Stimulated activated CD4-positive, alpha-beta T cell treated with anti-CD3 and anti-CD28 coated beads, Interleukin-4, amount 100 ng/mL, for 4 hours (primary cell): ENCODE measurements at places on chromosomes 11 and 22.

GRCh38 chr11:80849253-80849652 is 1408.4 kb upstream of the TENM4 start:
- no peak for DNase-seq

DNA sequence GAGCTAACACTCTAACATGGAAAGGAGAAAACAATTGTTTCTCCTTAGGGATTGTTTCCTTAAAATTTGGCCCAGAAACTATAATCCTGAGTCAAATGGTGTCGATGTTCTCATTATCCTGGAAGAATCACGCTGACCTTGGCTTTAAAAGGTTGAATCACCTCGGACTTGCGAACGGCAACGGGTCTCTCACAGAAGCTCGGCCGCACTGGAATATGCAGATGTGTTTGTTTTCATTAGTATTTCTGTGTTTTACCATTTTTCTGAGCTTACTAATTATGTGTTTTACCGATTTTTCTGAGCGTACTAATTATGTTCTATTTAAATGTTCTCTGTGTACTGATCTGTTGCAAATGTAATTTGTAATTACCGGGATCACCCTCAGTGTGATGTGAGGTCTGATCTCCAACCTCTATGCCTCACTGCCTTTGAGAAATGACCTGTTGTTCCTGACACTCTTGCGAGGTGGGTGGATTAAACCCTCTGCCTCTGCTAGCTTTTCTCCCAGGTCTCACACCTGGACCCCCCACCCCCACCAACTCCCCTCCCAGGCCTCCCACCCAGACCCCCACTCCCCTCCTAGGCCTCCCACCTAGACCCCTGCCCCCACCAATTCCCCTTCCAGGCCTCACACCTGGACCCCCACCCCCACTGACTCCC is 38.3 kb upstream of the BRSK2 start:
- DNase-seq = no peak

DNA sequence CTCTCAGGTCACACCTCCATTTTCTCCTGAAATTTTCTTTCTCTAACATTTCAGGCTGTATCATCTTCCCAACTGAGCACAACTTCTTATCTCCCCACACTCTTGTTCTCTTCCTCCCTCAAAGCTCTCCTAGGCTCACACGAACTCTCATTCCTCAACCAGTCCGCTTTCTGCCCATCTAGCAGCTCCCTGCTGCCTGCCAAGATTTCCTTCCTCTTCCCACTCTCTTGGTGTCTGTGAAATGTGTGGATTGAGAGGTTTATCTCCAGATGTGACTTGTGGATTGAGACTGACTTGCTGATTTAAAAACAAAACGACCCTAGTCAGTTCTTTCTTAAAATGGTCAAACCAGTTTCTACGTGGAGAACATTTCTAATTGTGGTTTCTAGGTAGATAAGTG is 106.3 kb downstream of the MTNR1B start:
- DNase-seq = no peak

DNA sequence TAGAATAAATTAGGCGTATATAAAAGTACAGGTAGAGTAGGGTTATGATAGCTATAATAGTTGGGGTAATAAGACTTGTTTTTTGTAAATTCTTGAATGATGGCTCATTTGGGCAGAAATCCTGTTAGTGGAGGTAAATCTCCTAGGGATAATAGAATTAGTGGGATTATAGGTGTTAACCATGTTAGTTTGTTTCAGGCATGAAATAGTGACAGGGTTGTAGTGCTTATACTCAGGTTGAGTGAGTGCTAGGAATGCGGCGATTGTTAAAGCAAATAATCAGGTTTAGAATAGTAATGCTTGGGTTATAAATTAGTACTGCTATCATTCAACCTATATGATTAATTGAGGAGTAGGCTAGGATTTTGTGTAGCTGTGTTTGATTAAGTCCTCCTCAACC is 297.1 kb downstream of the DYNC2H1 start:
- DNase-seq = no peak

DNA sequence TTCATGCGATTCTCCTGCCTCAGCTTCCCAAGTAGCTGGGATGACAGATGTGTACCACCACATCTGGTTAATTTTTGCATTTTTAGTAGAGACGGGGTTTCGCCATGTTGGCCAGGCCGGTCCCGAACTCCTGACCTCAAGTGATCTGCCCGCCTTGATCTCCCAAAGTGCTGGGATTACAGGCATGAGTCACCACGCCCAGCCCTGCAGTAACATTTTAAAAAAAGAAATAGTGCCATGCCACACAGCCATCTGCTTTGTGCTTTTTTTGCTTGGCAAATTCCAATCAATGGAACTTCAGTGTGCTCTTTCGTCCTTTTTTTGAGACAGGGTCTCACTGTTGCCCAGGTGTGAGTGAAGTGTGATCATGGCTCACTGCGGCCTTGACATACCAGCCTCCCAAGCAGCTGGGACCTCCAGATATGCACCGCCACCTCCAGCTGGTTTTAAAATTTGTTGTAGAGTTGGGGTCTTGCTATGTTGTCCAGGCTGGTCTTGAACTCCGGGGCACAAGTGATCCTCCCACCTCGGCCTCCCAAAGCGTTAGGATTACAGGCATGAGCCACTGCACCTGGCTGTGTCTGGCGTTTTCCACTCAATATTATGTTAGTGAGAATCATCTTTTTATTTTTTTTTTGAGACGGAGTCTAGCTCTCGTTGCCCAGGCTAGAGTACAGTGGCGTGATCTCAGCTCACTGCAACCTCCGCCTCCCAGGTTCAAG is 1.8 kb upstream of the CHADL start:
- DNase-seq = no peak

DNA sequence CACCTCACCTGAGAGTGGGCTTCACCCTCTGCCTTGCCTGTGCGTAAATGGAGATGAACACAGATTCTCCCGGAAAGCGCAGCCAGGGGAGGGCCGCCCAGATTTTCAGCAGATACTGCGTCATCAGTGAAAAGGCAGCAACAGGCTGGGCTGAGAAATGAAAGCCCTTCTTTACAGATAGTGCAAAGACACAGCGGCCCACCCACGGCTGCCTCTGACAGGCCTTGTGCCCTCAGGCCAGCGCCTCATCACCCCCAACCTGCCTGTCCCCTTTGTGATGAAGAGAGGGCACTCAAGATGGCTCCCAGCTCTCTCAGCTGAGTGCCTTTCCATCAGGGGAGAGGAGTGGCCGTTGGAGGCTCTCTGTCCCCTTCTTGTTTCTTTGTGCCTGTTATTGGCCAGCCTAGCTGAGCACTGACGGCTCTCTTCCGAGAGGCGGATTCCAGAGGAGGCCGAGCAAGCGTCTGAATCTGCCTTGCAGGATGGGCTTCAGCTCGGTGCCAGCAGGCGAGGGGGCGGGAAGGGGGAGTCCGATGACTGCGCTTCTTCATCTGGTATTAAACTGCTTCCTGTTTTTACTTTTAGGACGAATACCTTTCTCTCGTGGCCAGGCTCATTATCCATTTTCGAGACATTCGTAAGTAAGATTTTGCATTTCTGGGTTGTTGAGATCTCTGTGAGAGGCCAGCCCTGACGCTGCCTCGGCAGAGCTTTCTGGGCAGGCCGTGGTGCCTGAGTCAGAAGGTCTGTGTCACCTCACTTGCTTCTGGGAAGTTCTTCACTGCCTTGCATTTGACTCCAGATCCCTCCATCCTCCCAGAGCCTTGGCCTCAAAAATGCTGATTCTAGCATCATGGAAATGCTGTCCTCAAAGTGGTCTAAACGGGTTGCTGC is 43.7 kb downstream of the MED15 start:
- DNase-seq = peak; percentile 50

GRCh38 chr22:36900225-36900624 is 13.2 kb upstream of the CSF2RB start:
- DNase-seq = no peak

GRCh38 chr11:46612326-46612725 is 4.7 kb downstream of the HARBI1 start:
- DNase-seq = no peak

DNA sequence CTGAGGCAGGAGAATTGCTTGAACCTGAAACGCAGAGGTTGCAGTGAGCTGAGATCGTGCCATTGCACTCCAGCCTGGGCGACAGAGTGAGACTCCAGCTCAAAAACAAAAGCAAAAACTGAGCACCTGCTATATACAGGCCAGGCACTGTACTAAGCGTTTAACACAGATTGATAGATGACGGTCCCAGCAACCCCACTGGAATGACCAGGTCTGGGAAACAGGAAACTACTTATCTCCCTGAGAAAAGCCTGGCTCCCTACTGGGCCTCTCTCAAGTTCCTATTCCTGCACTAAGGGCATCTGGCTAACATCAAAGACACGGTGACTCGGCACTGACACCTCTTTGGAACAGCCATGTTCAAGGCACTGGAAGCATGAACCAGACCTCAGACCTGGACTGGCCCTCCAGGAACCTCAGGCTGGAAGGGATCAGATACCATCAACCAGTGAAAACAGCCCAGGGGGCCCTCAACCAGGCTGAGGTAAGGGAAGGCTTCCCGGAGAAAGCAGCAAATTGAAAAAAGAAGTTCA is 16.6 kb downstream of the ARAP1 start:
- no peak for DNase-seq

DNA sequence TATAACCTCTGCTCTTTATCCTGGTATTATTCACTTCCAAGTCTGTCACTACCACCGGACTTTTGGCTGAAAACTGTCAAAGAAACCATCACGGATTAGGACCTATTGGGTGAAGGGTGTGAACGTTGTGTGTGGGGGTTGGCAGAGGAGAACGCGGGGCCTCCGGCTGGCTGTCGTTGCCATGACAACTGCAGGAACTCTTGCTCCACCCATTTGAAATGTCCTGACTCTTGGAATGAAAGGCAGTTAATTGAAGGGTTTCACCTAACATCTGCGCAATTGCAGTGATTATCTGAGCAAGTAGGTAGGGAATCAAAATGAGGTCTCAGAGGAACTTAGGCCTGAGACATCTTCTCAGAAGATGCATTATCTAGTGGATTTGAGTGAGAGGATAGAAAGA is 60.9 kb upstream of the CLMP start:
- DNase-seq = no peak

DNA sequence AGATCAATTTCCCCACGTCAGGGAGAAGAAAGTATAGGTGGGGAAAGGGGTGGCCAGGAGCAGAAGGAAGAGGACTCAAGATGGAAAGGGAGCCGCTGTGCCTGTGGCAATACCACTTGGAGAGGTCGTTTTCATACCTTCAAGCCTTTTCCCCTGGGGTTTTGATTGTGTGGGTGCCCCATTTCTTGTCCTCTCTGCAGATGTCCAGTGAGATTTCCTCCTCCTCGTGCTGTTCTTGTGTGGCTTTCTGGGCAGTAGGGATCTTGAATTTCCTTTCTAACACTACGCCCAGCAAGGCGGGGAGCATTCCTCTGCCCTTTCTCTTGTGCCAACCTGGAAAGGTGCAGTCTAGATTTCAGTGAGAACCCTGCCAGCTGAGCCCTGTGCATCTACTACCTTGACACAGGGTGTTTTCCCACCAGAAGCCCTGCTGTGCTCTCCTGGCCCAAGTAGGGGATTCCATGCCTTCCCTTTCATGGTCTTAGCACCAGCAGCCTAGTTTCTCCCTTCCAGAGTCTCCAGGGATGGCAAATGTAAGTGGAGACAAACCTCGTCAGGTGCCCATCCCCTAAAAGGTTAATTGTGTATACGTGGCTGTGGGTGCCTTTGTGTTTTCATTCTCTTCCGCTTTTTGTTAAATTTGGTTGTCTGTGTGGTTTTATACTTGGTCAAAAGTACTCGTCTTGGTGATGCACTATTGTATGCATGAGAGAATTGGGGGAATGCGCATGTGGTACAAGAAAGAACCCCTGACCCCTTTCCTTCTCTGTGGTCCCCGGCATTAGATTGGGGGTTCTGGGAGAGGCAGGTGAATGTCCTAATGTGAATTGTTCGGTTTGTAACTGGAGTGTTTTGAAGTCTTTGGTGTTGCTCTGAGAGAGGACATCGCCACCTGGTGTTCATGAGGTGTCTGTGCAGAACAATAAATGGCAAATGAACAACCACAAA is 71.4 kb upstream of the MPEG1 start:
- peak; percentile 11 for DNase-seq

GRCh38 chr11:10295064-10295901 is 1.3 kb upstream of the SBF2 start:
- no peak for DNase-seq

- DNase-seq = no peak
These were observed 141.2 kb upstream of the SESN3 start for GRCh38 chr11:95372097-95372656.

- no peak for DNase-seq
These were observed 26.9 kb downstream of the CD82 start for GRCh38 chr11:44592125-44592940.

DNA sequence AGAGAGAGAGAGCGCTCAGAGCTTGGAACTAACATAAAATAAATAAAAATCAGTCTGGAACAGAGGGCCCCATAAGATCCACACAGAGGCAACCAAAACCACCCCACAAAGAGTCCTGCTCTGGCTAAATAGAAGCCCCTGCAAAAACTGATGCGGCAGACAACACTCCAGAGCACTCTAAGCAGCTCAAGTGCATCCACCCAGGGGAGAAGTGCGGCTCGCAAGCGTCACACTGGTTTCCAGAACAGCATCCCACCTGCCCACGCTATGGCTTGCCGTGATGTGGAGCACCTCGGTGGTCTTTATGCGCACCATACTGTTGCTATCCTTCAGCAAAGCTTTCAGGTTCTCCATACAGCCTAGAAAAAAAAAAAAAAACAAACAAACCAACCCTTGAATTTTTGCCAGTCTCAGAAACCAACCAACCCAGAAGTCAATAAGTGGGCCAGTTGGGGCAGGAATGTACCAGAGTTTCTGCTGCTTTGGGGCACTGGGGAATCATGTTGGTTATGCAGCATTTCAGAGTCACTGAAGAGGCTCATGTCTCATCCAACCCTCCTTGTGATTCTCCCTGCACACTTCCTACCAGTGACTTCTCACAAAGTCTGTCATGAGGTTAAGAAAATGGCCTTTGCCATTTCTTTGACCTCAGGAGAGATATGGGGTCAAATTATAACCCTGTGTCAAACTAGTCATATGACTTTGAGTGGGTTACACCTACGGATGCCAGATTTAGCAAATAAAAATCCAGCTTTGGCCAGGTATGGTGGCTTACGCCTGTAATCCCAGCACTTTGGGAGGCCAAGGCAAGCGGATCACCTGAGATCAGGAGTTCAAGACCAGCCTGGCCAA is 3.0 kb downstream of the RSPH14 start:
- DNase-seq = no peak

- DNase-seq = no peak
These were observed 117.5 kb downstream of the SPATA19 start for GRCh38 chr11:133727774-133728173.

- DNase-seq = no peak
These were observed 12.4 kb downstream of the C11orf21 start for GRCh38 chr11:2289350-2289749.

DNA sequence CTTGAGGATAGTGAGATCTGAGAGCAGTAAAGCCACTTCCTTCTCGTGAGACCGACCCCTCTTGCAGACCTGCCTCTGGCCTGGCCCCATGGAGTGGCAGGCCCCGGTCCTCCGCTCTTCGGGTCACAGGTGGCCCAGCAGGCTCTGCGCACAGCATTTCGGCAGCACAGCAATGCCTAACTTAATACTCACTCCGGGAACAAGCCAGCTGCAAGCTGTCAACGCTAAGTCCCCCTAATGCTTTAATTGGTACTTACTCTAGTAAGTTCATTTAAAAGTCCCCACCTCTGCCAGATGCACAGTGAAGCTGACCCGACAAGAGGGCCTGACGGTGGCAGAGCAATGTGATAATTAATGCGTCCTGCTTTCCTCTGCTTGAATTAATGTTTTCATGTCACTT is 349.3 kb upstream of the B3GAT1 start:
- DNase-seq = no peak

- DNase-seq = no peak
These were observed 3.7 kb downstream of the PDGFB start for GRCh38 chr22:39240831-39241793.
